GM20000 (cell line): ENCODE measurements at places on chromosomes 2 and 18.

DNA sequence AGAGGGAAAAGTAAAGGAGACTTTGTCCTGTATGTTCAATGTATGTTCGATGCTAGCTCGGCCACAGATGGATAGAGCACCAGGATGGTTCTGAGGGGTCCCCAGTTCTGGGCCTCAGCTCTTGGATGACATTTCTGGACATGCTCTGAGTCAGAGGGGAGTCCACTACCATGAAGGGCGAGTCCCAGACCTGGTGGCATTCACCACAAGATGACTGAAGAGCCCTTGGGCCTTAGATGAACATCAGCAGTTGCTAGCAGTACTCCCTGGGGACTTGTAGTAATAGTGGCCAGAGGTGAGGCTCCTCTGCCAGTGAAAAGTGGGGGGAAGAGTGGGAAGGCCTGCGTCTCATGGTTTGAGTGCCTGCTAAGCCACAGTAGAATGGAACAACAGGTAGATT is 109.5 kb downstream of the GRB14 start:
- DNase-seq = no peak

DNA sequence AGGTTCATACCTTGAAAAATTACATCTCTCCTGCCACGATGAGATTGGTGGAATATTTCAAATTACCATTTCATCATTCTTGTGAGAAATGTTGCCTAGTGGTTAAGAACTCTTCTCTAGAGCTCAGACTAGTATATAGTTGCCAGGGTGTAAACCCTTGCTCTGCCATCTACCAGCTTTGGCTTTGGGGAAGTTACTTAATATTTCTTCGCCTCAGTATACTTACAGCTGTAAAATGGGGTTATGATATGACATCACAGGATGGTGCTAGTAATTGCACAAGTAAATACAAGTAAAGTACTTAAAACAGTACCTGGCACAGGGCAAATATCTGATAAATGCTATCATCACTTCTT is 1.5 kb downstream of the SPOPL start:
- peak; percentile 11 for DNase-seq

DNA sequence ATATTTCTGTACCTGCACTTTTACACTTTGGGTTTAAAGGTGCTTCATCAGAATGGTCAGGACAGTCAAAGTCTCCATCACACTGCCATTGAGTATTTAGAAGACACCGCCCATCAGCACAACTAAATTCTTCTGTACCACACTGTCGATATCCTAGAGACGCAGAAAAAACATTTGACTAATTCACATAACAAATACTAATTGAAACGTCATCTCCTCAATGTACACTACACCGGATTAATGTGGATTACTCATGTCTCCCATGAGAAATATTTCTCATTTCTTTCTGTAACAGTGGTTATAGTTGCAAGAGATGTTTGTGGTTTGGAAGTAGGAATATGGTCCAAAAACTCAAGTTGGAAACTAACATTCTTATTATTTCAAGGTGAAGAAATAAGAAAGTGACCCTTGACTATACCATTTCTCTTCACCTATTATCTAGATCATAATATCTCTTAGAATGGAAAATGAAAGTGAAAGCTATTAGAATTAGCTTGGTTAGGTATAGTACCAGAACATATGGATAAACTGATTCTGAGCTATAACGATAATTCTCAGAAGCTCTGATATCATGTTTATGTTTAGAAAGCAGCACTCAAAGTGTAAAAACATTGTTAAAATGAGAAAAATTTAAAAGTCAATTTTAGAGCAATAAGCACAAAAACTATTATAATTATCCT is 1627.7 kb downstream of the LRP1B start:
- no peak for DNase-seq

DNA sequence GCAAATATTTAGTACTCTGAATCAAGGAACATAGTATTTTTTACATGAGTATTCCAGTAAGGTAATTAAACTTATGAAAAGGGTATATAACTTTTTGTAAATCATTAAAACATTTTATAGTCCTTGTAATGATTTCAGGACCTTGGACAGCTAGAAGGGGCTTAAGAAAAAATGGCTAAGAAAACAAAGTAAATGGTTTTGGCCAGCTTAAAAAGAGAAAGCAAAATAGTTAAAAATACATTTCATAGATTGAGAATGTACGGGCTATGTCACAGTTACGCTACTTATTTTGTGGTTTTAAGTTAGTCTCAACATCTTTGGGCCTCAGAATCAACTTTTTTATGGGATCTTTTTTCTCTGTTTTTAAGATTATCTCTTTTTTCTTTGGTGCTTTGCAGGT is 26.7 kb downstream of the POLI start:
- no peak for DNase-seq

DNA sequence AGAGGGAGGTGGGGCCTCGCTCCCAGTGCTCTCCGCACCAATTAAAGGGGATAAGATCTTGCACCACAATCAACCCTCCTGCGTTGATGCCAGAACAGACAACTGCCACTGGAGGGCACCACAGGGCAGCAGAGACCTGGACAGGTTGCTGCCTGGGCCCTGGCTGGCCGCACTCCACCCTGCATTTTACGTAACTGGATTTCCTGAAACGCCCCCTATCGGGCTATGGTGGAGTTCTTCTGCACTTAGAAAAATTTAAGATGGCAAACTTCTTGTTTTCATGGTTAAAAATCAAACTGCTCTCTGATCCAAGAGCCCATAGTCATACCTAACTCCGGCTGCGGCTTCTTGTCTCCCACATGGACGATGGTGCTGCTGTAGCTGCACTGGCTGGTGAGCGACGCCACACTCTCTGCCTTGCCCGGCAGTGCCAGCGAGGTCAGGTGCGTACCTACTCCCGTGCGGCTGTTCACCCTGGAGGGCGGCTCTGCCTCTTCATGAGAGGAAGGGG is 16.8 kb upstream of the HES6 start:
- DNase-seq = peak; percentile 79

DNA sequence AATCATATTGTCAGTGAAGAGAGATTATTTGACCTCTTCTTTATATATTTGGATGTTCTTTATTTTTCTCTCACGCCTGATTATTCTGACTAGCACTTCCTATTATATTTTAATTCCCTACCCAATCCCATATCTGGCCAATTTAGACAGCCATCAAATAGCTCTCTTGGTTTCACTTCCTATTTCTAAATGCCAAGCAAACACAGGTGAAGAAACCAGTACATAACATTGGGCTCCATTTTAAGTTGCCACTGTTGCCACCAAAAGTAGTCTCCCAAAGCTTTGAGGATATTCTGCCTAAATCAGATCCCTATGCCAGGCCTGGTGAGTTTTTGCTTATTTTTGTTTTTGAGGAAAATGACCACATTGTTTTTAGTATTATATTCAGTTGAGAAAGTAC is 547.0 kb downstream of the MBD2 start:
- DNase-seq = no peak

DNA sequence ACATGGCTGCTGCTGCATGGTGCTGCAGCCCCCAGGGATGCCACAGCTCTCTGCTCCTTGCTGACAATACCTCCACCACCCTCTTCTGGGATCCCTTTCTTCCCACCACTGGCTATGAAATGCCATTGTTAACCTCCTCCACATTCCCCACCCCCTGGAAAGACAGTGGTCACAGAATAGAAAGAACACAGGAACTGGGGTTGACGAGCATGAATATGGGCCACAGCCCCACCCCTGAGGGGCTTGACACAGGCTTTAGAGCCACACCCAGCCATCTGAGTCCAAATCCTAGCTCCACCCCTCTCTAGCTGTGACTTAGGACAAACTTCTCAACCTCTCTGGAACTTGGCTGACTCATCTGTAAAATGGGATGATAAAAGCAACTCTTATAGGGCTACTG is 47.3 kb downstream of the TMEM163 start:
- no peak for DNase-seq

DNA sequence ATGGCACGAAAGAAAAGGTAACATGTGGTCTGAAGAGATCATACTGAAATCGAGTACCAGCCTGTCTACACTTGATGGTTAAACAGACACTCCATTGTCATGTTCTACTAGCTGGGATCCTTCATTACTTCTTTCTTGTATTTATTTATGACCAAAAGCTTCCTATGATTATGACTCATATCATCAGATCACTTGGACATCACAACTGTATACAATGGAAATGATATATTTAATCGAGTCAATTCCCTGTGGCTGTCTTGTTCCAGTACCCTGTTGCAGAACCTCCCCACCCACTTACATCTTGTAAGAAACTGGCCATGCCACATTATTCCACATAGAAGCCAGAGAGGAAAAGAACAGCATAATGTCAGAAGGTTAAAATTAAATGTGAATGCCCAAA is 358.9 kb downstream of the ZEB2 start:
- no peak for DNase-seq

DNA sequence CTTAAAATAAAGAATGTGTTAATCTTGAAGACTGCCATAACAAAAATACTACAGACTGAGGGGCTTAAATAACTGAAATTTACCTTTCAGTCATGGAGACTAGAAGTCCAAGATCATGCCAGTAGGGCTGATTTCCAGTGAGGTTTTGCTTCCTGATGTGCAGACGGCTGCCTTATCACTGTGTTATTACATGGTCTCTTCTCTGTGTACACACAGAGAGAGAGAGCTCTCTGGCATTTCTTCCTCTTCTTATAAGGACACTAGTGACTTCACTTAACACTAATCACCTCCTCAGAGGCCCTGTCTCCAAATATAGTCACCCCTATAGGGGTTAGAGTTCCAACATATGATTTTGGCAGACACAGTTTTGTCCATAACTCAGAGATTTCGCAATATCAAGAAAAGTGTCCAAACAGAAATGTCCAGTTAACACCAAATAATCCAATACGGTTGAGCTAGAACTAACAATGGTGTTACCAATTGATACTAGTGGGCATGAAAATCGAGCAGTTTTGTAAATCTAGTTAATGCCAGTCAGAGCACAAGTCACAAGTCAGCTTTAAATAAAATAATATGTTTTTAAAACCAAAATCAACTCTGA is 399.8 kb downstream of the ADCYAP1 start:
- DNase-seq = no peak

GRCh38 chr2:174062934-174063333 is 97.8 kb upstream of the SP3 start:
- no peak for DNase-seq

GRCh38 chr2:118939994-118940393 is 2.0 kb upstream of the MARCO start:
- no peak for DNase-seq

GRCh38 chr2:182868054-182868796 is 1.8 kb upstream of the FRZB start:
- DNase-seq = no peak

DNA sequence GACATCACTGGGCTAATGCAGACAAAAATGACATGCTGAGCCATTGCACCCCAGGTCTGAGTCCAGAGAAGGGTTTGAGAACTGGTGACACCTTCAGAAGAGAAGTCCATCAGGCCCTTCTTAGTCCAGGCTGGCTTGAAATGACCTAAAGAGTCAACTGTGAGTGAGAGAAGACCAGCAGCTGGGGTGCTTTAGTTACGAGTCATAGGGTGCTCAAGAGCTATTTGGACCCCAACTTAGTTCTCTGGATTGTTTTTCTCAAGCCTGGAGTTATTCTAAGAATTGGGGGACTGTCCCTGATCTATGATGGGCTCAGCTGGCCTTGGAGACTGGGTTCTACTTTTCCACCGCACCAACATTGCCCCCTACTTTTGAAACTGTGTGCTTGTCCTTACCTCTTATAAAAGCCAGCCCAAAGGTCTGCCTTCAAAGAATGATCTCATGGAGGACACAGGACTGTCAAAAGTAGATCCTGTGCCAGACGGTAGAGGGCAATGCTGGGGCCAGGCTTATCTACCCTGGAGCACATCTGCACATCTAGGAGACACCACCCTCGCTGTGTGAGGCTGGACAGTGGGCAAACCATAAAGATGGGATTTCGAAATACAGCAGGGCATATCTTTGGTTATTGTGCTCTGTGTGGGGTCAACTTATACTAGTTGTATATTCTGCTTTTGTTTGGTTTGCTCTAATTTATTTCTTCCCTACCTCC is 333.0 kb upstream of the SLC14A2 start:
- no peak for DNase-seq

DNA sequence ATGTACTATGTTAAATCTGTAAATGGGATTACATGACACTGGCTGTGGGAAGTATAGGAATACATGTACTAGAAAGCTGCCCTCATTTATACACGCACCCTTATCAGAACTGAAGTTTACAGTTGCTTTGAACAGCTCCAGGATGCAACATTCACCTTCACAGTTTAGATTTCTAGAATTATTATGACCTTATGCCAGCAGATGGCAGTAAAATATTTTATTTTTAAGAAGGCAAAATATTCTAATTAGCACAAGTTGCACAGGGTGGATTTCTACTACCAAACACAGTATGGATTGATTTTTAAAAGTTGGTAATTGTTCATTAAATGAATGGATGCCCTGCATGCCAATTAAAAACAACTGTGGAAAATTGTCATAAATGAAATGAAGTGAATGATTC is 670.4 kb downstream of the KCNJ3 start:
- no peak for DNase-seq

DNA sequence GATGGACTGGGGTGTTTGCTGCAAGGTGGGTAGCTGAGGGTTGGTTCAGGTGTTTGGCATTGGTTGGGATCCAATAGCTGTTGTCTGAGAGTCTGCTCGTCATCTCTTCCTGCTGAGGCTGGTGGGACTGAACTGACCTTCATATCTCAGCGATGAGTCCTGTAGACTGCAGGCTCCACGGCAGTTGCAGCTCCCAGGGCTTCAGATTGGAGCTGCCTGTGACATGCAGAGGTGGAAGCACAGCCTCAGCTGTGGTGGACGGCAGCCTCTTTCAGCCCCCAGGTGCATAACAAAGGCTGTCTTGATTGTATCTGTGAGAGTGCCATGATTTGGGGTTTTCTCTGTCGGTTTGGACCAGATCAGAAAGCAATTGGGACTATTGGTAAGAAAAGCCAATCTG is 3.9 kb upstream of the IL1R2 start:
- DNase-seq = no peak

GRCh38 chr18:73807551-73808192 is 340.0 kb downstream of the FBXO15 start:
- DNase-seq = no peak

- no peak for DNase-seq
Observed at GRCh38 chr18:12420821-12421421, 13.2 kb downstream of the PRELID3A start.

DNA sequence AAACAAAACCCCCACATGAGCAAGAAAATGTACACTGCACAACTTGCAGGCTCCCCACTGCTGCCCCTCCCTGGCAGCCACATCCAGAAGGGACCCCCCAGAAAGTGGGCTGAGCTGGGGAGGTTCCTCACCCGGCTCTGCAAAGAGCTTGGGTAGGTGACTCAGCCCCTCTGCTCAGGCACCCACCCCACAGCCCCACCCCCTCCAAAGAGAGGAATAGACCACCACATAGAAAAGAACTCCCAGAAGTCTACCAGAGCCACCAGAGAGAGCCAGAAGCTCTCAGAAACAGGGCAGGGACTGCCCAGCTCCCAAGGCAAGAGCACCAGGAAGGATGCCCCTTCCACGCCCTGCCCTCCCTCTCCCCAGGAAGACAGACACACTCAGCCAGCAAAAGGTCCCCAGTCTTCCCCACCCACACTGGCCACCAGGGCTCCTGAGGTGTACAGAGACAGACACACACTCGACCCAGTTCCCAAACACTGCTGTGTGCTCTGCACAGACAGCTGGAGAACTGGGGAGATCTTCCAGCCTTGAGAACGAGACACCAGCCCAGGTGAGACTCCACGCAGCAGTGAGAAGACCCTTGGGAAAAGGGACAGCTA is 28.2 kb downstream of the BIN1 start:
- DNase-seq = no peak
